ENCODE measurements at places on chromosomes 13 and 19.

DNA sequence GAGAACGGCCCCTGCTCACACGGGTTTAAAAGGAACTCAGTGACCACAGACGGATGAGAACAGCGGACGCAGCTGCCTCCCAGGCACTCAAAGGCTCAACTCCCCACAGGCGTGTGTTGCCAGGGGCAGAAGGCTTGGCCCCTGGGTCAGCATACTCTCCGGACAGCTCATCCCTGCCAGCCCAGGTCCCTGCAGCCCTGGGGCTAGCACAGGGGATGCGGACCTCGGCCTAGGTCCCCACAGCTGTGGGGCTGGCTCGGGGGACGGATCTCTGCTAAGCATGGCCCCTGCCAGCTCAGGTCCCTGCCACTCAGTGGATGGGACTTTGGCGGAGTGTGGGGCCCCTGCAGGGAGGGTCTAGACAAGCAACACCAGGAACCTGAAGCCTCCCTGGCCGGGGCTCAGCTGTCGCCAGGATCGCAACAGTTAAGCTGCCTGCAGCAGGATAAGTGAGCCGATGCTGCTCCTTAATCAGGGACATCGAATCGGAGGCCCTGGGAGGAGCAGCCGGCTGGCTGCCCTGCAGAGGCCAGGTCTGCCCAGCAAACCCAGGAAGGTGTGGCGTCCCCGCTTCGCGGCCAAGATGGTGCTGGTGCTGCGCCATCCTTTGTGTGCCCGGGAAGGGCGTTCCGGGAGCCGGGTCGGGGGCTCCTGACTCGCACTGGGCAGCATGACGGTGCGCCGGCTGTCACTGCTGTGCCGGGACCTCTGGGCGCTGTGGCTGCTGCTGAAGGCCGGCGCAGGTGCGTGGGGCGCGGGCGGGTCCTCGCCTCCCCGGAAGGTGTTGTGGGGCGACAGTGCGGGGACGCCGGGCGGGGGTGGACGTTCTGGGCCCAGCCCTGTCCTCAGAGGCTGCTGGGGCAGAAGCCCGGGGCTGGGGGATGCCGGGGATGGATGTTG is 32.5 kb downstream of the MCF2L start:
- peak; percentile 86 for DNase-seq

DNA sequence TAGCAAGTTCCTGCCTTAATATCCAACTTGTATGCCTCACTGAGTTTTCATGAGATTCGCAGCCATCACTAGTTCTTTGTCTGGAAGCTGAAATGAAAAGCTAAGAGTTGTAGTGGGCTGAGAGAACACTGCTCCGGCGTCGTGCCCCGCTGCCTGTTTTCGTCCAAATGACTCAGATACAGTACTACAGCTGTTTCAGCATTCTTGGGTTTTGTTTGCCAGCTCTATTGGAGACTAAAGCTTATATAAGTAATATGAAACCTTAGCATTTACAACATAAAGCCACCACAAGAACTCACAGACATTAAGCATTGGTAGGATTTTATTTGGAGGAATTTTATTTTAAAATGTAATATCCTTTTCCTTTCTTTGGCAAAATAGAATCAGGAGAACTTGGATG is 299.7 kb downstream of the DLEU7 start:
- no peak for DNase-seq

DNA sequence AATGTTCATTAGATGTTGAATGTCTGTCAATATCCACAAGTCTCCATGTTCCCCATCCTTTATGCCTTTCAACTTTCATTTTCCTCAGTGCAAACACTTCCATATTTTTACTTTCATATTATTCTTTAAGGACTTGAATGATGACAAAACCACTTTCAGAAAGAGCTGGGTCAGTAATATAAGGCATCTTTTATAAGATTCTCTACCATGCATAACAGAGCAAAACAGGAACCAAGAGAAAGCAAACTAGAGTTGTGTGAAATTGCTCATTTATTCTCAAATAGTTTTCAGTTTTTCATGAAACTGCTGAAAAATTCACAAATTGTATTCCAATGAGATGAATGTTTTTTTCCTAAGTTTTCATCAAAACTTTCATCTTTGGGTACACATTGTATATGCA is 1247.6 kb downstream of the PCDH17 start:
- no peak for DNase-seq

GRCh38 chr19:17075864-17076542 is 426 bp downstream of the MYO9B start:
- DNase-seq, result no peak

- peak; percentile 87 for DNase-seq
Observed at GRCh38 chr19:17706750-17707181, 12.5 kb upstream of the MAP1S start.

DNA sequence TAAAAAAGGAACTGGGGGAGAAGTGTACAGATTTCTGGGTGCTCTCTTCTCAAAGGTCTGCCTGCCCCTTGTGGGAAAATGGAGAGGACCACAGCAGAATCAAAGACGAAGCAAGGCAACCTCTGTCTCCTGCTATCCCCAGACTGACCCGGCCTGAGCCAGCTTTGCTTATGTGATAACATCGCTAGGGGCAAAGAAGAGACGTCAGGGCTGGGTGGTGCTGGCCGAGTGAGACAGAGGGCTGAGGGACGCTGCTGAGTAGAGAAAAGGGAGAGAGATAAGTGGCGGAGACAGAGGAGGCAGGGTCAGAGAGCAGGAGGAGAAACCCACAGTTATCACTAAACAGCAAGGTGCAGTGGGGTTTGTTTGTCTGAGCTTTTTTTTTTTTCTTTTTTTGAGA is 4.6 kb upstream of the MUC16 start:
- DNase-seq, result no peak

GRCh38 chr13:32278426-32278825 is 36.7 kb downstream of the ZAR1L start:
- no peak for DNase-seq

- peak; percentile 71 for DNase-seq
Observed at GRCh38 chr19:46745521-46746280, at the start of gene FKRP. Gene FKRP, plus strand, starts transcription at chr19:46746057. Its CDS starts 9,394 bp downstream, at chr19:46755451.

DNA sequence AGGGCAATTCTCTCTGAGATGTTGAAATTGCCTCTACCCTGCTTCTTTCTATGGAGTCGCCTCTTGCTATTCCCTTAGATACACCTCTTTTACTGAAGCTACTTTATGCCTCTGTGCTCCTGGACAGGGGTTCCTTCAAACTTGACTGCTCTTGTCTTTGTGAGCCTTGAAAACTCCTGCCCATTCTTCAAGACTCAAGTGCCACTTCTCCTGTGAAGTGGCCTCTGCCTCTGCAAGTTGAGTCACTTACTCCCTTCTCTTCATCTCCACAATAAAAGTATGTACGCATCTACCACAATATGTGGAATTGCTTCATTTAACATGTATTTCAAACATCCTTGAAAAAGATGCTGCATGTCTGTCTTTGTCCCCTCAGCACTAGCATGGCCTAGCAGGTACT is 66.0 kb upstream of the TPP2 start:
- DNase-seq, result no peak
